ENCODE measurements at places on chromosomes 12 and 14.

GRCh38 chr12:94266796-94267536 lies 118.6 kb downstream of the PLXNC1 start:
- DNase-seq: no peak

DNA sequence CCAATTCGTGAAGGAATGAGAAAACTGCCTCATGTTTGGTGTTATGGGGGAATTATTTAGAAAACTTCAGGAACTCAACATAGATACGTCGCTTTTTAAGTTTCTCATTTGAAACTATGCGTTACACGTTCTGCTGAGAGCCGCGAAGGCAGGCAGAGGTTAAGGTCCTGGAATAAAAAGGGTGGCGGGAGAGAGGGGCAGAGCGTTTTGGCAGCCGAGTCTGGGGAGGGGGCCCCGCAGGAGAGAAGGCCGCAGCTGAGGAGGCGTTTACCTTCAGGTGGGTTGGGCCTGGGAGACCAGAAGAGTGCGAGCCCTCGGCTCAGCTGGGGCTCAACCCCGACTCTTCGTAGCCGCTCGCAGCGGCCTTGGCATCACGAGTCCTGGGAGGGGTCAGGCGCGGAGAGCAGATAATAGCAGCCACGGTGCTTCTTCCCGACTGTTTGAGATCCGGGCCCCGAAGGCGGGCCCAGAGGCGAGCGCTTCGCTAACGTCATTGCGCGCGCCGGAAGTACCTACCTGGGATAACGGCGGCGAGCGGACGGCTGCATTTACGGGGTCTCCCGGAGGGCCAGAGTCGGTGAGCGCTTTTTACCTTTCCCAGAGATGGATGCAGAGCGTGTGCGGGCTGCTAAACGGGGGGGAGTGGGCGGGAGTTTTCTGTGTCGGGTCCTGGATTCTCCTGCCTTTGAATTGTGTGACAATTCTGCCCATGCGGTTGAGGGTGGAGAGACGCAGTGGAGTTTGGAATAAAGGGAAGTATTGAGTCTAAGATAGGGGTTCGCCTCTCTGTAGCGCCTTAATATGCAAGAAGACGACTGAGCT lies at the start of the genes PPHLN1 and ZCRB1:
Gene PPHLN1, plus strand, starts transcription at position 515 of the 822 bp plus-strand sequence. CDS start 9,736 bp downstream, outside the sequence.
Gene ZCRB1, minus strand, starts transcription at position 442 of the 822 bp plus-strand sequence. CDS start 1,992 bp downstream, outside the sequence.
- peak; percentile 83 for DNase-seq

DNA sequence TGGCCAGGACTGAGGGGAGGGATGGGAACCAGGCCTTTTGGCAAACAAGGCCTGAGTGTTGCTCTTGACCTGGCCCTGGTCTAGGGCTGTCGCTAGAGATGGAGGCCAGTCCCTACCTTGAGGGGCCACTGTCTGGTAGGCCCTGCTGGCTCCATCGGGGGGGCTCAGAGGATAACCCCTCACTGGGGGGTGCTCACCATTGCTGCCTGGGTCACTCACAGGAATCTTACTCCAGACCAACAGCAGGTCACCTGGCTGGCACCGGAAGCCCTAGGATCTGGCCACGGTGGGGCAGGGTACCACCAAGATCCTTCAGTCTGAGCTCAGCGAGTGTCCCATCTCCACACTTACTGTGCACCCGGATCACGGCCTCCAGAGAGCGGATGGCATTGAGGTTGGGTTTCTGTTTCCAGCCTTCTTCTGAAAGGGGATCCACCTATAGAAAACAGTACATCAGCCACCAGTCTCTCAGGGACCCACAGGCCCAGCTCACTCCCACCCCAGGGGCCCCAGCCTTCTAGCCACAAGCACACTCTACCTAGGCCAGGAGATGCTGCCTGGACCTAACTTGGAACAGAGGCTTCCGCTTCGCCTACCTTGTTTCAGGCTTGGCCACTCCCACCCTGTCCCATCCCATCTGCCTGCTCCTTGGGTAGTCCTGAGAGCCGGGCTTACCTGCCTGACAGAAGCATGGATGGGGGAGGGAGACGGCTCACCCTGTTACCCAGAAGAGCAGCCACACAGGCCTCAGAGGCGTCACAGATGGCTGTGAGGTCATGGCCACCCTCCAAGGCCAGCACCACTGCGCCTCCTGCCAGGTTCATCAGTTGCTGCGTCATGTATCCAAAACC lies 12.2 kb downstream of the SLC48A1 start:
- DNase-seq: no peak

DNA sequence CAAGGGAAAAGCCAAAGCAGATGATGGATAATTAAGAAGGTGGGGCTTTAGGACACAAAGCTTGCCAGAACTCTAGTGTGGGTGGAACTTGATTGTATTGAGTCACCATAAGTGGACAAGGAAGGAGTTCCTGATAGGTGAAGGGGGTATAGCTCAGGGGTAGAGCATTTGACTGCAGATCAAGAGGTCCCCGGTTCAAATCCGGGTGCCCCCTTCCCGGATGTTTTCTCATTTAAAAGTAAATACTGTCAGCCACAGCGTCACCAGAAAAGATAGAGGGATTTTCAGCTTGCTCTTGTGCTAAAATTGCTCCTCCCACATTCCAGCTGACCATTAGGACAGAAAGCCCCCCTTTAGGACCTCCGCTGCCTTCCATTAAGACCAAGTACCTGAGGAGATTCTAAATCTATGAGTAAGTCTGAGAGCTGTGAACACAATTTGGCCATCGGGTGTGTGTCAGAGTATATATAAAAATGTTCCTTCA lies 36.6 kb downstream of the DCAF4 start:
- peak; percentile 17 for DNase-seq

DNA sequence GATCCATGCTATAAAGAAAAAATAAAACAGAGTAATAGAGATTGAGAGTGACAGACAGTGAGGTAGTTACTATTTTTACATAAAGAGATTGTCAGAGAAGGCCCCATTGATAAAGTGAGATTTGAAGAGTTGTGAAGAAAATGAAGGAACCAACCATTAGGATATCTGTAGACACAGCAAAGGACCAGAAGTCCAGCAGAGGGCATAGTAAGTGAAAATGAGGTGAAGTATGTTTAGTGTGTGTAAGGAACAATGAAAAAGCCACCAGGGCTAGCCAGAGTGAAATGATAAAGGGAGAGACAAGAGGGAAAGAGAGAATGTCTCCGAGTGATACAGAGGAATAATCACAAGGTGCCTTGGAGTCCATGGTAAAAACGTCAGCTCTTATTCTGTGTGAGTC lies 411.0 kb downstream of the NELL2 start:
- no peak for DNase-seq

DNA sequence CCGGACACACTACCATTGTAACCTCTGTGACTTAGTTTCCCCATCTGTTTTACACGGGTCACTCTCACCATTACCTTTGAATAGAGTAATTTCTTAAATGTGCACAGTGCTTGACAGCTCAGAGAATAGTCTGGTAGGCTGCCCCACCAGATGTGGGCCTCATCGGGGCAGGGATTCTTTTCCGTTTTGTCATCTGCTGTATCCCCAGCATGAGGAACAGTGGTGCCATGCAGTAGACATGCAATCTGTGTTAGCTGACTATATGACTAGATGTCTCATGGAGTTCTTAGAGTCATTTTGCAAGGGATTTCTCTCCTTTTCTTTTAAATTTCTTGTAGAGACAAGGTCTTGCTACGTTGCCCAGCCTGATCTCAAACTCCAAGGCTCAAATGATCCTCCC lies 44.9 kb upstream of the PLEKHG3 start:
- no peak for DNase-seq

DNA sequence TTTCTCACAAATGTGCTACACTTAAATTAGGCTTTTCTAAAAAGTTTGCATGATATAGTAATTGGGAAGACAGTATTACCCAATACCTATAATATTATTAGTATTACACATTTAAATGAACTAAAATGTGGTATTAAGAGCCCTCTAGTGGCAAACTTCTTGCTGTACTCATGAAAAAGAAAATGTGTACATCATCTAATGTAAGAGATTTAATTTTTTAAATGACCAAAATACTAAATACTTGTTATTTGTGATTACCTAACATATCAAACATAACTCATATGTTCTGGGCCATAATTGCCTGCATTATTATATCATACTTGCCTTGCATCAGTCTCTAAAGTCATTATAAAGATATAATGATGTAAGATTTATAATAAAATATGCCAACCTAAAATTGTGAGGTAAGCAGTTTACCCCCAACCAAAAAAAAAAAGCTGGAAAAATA lies 64.2 kb downstream of the DNAI7 start:
- DNase-seq: peak; percentile 35

- DNase-seq: no peak
These were observed 110.3 kb downstream of the RFLNA start for GRCh38 chr12:124405151-124405550.

DNA sequence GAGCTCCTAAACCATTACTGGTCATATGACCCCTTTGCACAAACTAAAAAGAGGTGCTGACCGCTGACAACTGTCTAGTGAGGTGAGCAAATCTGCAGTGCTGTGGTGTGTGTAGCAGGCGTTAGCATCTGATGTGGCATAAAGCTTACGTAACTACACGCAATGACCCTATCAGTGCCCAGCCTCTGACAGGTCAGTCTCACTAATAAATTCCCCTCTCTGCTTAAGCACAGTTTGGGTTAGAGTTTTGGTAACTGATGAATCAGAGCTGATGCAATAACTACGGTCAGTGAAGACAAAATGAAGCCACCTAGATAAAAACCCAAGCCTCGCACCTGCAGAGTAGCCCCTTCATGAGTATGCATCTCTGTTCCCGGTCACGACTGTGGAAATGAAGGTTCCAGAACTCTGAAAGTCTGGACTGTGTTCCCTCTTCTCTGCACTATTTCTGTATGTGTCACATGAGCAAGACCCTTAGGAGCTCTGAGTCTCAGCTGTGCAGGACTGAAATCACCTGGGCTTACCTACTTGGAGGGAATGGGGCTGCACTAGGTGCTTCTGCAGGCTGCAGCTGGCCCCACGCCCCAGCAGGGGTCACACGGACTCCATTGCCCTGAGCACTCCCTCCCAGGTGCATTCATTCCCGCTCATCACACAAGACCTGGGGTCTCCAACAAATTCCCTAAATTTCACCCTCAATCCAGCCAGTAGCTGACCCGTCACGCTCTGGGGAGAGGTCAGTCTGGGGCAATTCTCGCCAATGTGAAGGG lies 54.4 kb downstream of the RIMBP2 start:
- no peak for DNase-seq

DNA sequence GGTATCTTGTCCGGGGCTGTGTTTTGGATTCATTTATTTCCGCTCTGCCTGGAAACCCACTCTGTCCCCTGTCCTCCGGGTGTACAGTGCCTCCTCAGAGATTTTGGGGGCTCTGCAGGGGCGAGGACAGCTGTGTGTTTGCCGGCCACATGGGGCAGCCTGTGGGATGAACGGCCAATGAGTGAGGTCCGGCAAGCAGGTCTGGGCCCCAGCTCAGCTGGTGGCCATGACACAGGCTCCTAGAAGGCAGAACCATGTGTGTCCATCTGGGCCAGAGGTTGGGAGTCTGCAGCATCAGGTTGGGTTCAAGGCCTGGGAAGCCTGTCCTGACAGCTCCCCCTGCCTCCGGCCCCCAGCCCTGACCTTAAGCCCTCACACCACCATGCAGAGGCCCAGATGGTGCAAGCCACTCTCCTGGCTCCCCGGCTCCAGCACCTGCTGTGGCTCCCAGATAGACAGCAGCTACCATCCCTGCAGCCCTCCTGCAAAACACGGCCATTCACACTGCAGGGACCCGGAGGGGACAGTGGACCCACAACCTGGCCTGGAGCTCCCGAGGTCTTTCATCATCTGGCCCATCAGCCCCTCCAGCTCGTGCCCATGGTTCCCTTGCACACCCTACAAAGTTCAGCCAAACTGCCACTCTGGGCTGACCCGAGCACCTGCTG lies 220.1 kb upstream of the C14orf180 start:
- no peak for DNase-seq

- DNase-seq: no peak
These were observed 651.6 kb upstream of the LRFN5 start for GRCh38 chr14:40955131-40955505.

DNA sequence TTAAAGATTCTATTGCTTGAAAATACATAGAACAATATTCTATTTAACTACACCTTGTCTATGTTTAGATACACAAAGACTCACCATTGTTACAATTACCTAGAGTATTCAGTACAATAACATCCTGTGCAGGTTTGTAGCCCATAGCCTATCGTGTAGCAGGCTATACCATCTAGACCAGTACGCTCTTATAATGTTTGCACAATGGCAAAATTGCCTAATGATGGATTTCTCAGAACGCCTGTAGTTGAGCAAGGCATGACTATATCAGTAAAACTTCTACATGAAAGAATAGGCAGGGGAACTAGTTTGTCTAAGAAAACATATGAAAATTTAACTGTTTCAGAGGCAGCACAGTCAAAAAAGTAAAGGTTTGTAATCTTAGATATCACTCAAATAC lies 375.9 kb downstream of the DAD1 start:
- DNase-seq: no peak

DNA sequence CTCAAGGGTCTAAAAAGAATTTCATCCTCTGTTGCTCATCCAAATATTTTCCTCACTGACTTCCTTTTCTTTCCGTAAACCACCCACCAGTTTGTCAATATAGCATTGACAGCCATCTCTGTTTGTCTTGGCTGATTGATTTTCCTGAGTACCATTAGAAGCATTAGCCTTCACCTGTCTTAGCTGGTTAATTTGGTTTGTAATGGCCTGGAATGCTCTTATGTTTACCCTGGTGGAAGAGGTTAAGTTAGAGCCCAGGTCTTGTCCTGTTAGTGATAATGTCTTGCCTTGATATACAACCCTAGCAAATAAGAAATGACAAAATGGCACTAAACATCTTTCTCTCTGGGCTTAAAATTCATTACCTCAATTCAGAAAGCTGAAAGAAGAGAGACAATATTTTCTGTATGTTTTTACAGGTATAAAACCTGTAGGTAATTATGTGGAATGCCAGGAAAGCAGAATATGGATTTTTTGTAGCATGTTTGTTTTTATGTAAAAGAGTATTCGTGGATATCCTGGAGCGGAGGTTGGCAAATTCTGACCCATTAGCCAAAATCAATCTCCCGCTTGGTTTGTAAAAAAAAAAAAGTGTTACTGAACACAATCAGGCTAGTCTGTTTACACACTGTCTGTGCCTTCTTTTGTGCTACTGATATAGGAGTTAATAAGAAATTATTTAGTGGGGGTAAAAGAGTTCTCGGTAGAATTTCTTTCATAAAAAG lies 224.4 kb upstream of the DAAM1 start:
- no peak for DNase-seq

- no peak for DNase-seq
These were observed 506.6 kb upstream of the TMEM132C start for GRCh38 chr12:127760357-127760756.

GRCh38 chr14:102838501-102838900 lies 61.3 kb downstream of the TRAF3 start:
- no peak for DNase-seq

DNA sequence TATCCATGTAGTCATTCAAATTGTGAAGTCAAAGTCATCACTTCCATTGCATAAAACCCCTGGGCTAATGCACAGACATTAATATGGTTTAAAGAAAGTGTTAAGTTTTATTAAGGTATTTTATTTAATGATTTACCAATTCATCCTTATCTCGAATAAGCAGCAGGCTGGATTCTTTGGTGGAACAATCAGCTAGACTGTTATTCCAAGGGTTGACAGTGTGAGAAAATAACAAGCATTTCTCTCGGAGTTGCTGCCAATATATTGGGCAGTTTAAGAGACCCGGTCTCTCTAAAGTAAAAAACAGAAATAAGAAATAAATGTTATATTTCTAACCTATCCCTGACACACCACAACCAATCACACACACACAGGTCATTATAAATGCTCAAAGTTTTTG lies 9.4 kb downstream of the KLRB1 start:
- no peak for DNase-seq

Measured in activated CD4-positive, alpha-beta T cell treated with anti-CD3 and anti-CD28 coated beads, Interleukin-2, Interleukin-4, amounts not matched to agents 100 ng/mL and 50 ng/mL, durations not matched to agents 16 hours and 8 hours (primary cell).